Cerebellar nuclear complex (tissue), 1 donor: ENCODE measurements at places on chromosomes 5 and 9.

DNA sequence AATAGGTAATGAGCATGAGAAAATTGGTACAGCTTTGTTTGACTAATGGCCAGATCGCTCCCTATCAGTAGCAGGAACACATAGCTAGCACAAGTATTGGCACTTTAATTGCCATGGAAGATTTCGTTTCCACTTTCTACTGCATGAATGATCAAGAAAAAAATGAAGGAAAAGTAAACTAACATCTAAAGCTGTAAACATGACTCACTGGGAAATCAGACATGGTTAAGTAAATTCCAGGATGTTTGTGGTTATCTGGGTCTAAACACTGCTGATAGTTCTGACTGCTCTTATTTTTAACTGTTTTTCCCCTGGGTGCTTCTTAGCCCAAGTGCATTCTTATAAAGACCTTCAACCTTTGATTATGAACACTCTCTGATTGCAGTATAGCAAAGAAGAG, 388.9 kb downstream of the NR2F1-AS1 start:
- DNase-seq = no peak

DNA sequence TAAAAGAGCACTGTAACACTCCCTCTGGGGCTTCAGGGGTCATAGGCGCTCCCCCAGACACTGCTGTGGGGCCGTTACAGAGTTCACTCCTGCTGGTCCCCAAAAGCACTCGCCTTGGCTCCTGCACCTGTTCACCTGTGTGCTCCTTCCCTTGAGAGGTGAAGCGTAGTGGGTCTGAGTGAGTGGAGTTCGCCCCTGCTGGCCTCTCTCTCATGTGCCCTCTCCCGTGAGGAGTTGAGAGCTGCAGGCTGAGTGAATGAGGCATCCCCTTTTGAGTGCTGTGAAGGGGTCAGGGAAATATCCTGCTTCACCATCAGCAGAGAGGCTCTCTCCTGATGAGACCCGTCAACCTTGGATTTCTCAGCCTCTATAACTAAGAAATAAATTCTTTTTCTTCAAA, 134.6 kb upstream of the TUT7 start:
- no peak for DNase-seq

- no peak for DNase-seq
Measured at GRCh38 chr5:2602451-2603271, 148.8 kb downstream of the IRX2 start.

GRCh38 chr9:88017096-88017495, 42.8 kb upstream of the CDK20 start:
- DNase-seq = no peak

DNA sequence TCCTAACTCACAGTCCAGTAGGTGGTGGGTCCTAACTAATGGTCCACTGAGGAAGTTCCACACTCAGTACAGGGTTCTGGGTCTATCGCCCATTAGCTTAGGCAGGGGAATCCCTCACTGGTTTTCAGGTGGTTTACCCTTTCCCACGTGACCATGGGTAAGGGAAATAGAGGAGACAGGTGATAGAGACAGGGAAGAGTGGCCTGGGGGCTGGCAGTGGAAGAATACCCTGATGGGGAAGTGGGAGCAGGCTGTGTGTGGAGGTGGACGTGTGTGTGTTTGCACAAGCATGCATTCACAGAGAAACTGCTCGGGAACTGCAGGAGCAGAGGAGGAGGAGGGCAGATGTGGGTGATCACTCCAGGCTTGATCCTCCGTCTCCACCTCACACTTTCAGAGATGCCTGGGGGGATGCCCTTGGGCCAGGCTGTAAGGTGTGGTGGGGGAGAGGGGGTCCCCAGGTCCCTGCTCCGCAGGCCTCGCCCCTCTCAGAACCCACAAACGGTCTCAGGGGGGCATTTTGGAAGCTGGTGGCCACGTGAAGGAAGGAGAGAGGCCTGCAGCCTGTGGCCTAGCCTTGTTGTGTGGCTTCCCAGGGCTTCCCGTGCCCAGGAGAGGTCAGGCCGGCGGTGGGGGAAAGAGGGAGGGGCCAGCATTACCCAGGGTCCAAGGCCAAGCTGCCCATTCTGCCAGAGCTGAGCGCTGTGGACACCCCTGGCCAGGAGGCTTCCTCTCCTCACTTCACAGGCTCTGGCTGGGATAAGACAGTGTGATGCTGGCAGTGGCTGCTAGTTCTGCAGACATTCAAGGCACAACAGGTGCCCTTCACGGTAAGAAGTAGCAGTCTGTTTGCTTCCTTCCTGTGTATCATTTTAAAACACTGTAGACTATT, 80.0 kb downstream of the OTULIN start:
- DNase-seq = no peak

DNA sequence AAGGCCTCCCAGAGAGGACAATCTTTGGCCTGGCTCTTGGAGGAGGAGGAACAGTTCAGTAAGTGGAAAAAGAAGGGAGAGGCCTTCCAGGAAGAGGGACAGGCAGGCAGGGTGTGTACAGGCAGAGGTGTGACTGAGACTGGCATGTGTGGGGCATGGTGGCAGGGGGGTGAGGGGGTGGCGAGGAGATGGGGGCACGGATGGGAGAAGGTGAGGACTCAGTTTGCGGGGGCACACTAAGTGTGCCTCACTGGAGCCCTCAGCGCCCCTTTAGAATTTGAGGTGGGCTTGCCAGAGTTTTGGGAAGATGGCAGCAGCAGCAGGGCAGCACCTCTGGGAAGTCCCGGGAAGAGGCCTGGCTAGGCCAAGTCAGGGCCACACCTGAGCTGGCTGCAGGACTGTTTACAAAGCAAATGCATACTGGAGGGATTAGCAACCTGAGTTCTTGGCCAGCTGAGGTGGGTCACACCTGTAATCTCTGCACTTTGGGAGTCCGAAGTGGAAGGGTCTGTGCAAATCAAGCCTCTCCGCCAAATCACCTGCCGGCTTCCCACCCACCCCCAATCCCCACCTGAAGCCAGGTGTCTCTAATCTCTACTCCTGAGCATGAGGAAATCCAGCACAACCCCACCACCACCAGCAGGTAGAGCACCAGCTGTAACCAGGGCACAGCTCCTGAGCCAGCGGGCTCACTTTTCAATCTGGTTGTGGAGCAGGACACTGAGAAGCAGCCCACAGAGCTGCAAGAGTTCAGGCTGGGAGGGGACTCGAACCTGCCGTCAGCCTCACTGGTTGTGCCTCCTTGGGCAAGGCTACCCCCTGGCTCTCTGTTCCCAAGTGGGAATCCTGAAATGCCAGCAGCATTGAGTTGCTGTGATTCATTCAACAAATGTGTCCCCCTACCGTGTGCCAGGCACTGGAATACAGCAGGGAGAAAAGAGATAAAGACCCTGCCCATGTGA, 10.2 kb upstream of the GABRP start:
- no peak for DNase-seq

DNA sequence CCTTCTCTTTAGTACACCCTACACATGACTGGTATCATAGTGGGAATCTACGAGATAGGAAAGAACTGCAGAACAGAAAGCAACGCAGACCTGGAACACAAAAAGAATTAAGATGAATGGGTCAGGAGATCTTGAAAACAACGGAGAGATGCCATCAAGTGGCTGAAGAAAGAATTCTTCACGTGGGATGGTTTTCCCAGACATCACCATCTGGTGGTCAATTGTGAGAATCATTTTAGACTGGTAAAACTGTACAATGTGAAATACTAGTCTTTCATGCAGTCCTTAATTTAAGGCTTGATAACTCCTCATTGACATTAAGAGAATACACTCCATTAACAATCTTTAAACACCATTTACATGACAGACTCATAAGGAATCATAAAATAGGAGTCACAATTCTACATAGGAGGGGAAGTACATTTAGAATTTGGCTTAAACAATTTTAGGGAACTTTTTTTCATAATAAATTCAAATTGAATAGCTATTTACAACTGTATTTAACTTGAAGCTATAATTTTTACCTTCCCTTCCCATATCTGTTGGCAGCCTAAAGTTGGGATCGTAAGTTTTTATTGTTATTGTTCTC, 128.4 kb upstream of the TRPM3 start:
- DNase-seq = no peak

GRCh38 chr5:132753135-132753987, 6.1 kb downstream of the CCNI2 start:
- DNase-seq = peak; percentile 16
